ENCODE measurements at places on chromosomes 6 and 20.
A peak's percentile ranks its signal among the peaks of the same experiment; 100 is the strongest.

- DNase-seq, result no peak
These were observed 47.7 kb downstream of the COL19A1 start for GRCh38 chr6:69914015-69914485.

DNA sequence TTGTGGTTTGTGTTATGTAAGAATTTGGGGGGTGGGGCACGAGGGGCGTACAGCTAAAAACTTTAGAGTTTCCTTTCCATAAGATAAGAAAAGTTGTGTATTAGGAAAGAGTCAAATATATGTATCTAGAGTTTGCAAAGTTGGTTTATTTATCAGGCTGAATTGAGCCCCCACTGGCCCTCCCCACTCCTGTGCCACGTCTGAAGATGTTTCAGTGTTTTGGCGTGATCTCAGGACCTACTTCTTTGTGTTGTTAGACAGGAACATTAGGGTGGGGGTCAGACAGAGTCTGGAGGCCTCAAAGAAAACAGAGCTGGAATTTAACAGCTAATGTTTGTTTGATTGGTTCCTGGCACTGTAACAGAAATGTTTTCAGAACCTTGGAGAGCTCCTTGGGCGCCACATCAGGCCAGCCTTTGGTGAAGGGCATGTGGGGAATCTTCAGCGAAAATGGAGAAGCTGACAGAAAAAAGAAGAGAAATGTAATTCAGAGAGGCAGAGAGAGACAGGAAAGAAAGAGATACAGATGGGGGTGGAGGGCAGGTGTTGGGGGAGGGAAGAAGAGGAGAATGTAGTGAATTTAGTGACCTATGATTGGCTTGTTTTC, 674 bp downstream of the NRSN1 start:
- DNase-seq, result no peak

GRCh38 chr20:41335591-41335990, 5.0 kb upstream of the LPIN3 start:
- DNase-seq, result no peak

- DNase-seq, result no peak
These were observed 579.9 kb downstream of the EPM2A start for GRCh38 chr6:145155411-145155810.

GRCh38 chr6:133242637-133243585, 1.8 kb downstream of the EYA4 start:
- DNase-seq, result no peak

GRCh38 chr6:111938710-111939109, 65.5 kb upstream of the FYN start:
- no peak for DNase-seq

- DNase-seq, result no peak
These were observed 24.9 kb upstream of the SASH1 start for GRCh38 chr6:148317739-148318138.

DNA sequence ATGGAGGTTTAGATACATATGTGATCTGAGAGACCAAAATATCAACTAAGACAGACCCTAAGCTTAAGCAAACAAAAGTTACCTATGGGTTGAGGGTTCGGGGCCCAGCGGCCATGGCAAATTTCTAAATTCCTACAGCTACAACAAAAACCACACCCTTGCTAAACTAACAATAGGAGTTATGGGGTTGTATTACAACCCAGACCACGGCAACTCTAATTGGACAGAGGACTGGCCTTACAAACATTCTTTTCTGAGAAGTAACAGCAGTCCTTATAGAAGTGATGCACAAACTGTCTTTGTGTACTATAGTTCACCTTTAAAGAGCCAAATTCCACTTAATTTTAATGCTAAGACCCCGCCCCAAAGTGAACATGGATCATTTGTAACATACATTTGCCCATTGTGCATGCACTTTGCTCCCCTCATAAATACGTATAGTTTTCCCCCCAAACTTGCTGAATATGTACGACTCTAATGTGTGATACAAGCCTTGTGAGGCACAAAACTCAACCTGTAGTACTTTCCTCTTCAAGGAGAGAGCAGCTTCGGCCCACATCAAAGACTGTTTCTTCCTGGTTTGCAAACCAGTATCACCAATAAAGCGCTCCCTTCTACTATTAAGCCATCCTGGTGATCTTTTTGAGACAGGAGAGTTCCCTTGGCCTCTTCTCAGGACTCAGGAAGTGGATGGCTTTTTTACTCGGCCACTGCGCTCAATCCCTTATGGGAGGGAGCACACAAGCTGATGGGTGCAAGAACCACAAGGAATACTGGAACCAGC, 25.6 kb upstream of the MBOAT1 start:
- DNase-seq, result no peak

DNA sequence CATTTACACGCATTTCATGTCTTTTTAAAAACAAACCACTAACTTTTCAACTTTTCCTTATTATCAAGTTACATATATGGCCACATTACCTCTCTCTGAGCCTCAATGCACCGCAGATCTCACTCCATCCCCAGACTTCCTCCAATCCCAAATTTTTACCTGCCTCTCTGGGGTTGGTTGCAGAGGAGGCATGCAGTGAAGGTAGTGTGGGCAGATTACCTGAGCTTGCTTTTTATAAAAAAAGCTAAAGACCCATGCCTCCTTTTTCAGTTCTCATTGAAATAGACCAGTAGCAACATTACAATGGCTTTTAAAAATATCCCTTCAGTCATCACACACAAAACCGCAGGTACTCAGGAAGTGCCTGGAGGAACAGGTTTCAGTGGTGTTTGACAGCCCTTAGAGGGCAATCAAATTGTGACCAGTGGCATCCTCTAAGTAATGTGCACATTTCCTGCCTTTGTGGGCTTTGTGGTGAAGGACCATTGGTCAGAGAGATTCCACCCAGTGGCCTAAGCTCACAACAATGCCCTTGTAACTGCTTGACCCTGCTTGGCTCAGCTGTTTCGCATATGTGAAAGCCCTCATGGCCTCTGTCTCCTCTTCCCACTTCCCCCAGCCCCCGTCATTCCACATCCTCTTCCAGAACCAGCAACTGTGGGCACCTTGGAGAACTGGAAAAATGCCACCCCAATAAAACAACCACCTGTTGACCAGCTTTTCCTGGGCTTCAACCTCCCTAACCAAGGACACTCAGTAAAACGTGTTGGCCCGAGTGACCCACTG, 30.2 kb upstream of the IL17A start:
- no peak for DNase-seq

- DNase-seq, result no peak
These were observed 116.6 kb downstream of the FOXC1 start for GRCh38 chr6:1726341-1726768.

GRCh38 chr6:139433631-139434419, 59.4 kb upstream of the CITED2 start:
- no peak for DNase-seq

DNA sequence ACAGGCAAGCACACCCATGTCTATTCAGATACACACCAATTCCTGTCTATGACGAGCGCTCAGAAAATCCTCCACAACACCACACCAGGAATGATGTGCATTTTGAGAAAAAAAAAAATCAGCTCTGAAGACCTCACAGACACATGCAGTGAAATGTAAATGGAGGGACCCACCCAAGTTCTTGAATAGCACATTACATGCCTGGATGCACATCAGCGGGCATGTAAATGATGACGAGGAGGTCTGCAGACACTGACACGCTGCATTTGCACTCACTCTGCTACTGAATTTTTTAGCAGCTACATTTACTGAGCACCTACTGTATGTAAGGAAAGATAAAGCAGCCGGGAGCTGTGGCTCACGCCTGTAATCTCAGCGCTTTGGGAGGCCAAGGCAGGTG, 14.7 kb downstream of the NRSN2 start:
- no peak for DNase-seq

GRCh38 chr6:105179244-105180065, at the start of gene POPDC3:
Gene POPDC3 (minus strand): TSS chr6:105180014. CDS start chr6:105161909, 18,105 bp downstream.
- peak; percentile 3 for DNase-seq

- no peak for DNase-seq
These were observed 142.6 kb upstream of the PDE10A start for GRCh38 chr6:165805636-165806035.
